ENCODE measurements at places on chromosomes 6 and 20.

DNA sequence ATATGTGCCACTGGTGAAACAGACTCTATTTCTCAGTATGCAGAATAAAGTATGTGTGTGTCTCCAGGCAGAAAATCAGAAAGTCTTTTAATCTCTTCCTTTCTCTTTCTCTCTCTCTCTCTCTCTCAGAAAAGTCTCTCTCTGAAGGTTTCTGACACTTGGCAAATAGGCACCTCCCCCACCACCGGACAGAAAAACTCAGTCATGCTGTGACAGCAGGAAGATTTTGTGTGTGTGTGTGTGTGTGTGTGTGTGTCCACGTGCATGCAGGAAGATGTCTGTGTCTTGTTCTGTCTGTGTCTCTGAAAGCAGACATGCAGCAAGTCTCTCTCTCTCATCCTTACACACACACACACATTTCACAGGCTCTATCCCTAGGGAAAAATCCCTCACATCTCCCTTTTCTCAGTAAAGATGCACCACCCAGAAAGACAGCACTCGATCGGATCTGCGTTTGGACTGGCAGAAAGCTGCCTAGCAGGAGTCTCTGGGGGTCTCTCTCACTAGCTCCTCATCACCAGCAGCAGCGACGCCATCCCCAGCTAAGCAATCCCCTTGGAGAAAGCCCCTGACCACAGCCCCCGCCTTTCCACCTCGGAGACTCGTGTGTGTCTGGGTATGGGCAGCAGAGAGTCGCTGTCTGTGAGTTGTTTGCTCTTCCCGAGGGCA is 98.3 kb downstream of the EDN3 start:
- no peak for DNase-seq

DNA sequence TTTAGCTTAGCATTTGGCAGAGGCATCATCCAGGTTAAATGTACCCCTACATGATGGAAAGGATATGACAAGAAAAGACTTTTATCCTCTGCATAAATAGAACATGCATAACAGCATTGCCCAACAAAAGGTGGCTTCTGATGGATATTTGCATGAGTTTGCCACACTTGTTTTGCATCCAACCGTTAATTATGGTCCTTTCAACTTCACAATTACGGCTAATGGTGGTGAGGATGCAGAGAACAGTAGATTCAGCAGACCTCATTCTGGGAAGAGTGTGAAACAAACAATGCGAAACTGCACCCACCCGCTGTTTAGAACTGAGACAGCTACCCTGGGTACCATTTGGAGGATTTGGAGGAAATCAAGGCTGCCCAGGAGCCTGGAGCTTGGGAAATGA is 690.9 kb upstream of the CHD6 start:
- no peak for DNase-seq

GRCh38 chr6:17583811-17584210 is 16.3 kb upstream of the FAM8A1 start:
- DNase-seq, result no peak

- DNase-seq, result no peak
Observed at GRCh38 chr6:143177706-143178105, 117.0 kb downstream of the AIG1 start.

DNA sequence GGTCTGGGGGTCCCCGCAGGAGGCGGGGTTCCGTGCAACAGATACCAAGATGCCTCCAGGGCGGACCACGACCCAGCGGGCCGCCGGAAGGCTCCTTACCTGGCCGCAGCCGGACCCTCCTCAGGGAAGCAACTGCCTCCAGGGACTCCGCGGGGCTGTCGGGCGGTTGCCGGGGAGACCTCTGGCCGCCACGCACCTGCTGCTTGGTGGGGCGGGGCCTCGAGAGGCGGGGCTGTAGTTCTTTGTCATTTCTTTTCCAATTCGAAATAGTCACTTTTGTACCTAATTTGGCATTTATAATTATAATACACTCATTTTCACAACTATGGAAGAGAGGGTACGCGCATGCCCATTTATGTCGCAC is 647 bp downstream of the AK9 start:
- DNase-seq, result peak; percentile 25

DNA sequence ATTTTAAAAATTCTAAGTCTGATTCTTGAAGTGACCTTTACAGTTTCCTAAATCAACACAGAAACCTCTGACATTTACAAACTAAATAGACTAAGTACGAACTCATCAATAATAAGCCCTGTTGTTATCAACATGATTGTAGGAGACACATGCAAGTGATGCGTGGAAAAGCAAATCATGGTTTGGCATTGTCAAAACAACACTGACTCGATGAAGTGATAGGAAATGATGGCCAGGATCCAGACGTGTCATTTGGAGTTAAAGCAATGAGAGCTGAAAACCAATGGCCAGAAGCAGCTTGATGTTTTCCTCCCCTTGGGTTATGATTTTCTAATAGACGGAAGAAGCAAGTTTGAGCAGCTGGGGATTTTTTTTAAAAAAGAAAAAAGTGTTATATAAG is 117.4 kb upstream of the FAM184A start:
- DNase-seq, result no peak
